Gastroesophageal sphincter (tissue), 4 donors: ENCODE measurements at places on chromosomes 7 and 10. TPM values are rescaled to one million over a fixed set of nuclear protein-coding genes. Genes with fewer than 3 reads are reported as not detected.
A peak's percentile ranks its signal among the peaks of the same experiment; 100 is the strongest.

DNA sequence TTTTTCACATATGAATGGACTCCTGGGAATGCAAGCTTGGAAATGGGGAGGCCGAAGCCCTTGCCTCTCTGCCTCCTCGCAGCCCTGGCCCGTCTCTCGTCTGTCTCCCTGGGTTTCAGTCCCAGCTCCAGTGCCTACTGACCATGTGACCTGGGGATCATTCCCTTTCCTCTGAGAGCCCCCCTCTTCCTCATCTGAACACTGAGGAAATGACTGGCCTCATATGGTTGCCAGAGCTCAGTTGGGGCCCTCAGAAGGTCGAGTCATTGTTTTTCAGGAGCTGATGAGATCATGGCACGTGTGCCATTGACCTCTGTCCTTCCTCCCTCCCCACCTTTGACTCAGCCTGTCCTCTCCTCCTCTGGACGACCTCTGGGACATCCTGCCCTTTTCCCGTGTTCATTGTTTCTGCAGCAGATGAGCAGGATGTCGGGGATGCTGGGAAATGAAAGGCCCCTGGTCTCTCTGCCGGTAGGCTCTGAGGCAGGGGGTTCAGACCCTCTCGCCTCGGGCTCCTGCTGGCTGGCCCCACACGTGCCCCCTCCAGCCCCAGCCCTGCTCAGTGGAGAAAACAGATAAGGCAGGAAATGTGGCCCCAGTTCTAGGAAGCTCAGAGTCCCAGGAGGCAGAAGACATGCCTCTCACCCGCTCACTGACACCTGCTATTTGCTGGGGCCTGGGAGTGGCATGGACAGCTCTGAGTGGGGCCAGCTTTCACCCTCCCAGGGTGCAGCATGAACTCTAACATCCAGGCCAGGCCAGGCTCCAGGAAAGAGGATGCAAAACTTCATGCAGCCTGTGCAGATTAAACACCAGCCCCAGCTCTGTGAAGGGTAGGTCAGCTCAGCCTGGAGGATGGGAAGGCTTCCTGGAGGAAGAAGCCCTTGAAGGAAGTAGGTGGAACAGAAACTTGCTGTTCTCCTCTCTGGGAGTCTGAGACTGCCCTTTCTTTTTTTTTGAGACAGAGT is 8.3 kb upstream of the PPP1R35 start:
- peak; percentile 79 for ATAC-seq

- ATAC-seq: peak; percentile 85
Measured at GRCh38 chr10:77513781-77514331, 123.8 kb downstream of the KCNMA1 start.

DNA sequence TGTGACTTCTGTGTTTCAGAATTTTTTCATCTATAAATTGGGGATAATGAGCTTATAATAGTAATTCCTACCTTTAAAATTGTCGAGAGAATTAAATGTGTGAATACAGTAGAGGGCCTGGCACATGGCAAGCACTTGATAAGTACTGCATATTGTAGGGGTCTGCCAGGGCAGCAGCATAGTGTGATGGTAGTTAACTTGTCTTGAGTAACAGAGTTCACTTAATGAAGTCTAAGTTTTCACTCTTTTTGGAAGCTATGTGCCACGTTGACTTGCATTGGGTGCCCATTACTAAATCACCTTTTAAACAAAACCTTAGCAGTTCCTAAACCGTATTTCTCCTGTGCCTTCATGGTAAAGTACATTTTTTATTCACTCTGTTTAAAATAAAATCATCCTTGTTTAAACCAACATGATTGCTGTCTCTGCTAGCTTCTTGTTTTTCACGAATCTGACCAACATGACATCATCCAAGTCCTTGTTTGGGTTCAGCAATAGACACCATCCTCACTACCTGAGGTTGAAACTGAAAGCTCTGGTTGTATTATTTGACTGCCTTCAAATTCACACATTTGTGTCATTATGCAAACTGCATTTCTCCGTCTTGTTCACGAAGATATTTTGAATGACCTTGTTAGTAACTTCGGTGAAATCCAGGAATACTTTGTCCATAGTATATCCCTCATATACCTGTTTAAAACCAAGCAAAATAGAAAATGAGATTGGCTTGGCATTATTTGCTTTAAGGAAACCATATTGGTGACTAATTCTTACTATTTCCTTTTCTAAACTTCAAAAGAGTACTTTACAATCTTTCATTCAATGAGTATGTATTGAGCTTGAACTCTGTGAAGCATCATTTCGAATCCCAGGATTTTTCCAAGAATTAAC is 340.2 kb downstream of the SUGCT start:
- ATAC-seq: no peak

Gene AKR1C1
- total RNA-seq: 165 TPM

Gene DRGX
- total RNA-seq: not detected

Gene C10orf143
- 4.4 TPM for total RNA-seq

Gene NRP1
- total RNA-seq: 57.7 TPM

Gene PTF1A
- not detected for total RNA-seq
